ENCODE measurements at places on chromosomes 2 and 18.

DNA sequence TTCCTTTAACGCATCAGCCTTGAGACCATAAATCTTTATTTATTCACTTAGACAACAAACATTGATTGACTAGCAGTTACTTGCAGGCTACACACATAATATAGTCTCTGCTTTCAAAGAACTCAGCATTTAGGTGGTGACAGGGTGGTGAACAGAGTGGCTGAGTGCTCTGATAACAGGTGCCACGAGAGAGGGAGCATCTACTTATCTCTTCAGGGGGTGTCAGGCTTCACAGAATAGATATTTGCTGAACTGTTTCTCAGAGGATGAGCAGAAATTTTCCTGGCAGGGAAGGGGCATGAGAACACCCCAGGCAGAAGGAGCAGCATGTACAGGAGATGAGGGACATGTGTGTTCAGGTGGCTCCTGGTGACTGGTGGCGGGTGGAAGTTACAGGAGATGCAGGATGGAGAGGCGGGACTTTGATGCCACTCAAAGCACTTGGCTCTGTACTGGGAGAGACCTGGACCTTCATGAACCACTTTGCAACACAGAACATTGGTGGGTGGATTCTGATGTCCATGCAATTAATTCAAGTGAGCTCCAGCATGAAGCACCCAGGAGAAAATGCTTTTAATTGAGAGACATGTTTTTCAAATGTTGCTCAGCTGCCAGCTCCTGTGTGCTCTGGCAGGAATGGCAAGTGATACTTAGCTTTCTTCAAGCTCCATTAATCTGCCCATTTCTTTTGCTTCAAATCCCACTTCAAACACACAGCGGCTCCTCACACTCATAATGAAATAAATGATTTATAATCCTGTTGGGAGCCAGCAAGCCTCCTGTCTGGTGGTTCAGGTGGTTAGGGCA lies 248.9 kb downstream of the MYCN start:
- DNase-seq, result no peak

DNA sequence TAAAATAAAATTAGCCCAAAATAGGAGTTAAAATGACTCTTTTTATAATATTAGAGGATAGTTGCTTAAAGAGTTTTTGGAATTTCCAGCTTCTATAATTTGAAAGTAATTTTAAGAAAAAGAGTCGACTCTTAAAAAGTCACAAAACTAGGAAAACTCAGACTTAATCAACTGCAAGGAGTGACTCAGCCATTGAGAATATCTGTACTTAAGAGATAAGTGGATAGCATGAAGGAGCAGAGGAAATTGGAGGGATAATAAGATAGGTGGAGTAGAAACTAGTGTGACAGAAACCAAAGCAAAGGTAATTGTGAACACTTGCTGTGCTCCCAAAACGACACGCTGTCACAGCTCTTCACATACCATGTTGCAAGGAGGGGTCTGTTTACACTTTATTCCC lies 8.4 kb downstream of the RSAD2 start:
- no peak for DNase-seq

GRCh38 chr2:1744151-1744445 lies 217 bp downstream of the PXDN start:
- no peak for DNase-seq

DNA sequence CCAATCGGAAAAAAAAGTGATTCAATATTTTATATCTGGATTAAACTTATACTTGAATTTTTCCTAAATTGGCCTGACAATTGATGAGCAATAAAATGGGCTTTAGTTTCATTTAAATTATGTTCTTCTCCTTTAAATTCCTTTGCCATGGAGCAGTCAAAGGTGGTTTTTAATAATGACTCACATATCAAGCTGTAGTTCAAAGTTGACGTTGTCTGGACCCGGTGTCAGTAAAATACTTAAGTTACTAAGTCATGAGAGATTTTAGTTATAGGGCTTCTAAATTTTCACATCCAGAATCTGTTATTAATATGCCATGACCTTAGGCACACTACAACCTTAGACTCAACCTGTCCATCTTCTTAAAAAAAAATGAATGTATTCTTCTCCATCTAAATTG lies 62.5 kb downstream of the CDH2 start:
- no peak for DNase-seq

DNA sequence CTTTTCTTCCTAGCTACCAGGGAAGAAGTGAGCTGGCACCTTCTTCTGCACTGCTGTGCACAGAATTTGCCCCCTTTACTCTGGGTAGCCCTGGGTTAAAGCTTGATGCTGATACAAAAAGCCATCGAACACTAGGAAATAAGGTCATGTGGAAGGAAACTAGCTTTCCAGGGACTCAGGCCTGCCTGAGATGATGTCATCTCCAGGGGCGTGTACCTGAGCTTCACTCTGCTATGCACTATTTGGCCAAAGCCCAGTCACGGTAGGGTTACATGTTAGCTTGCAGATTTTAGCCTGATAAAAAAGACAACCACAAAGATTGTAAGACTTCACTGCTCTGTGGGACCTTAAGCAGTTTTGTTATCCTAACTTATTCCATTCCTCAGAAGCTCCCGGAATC lies 20.4 kb downstream of the EDAR start:
- DNase-seq, result no peak

- DNase-seq, result no peak
Measured at GRCh38 chr18:63579616-63580015, 7.5 kb upstream of the SERPINB13 start.

- DNase-seq, result no peak
Measured at GRCh38 chr18:41790687-41791086, 164.3 kb upstream of the PIK3C3 start.
